ENCODE measurements at places on chromosomes 7 and 10. TPM values are rescaled to one million over a fixed set of nuclear protein-coding genes. Genes with fewer than 3 reads are reported as not detected.
A peak's percentile ranks its signal among the peaks of the same experiment; 100 is the strongest.

- H3K27ac ChIP-seq: peak overlapping the region; percentile 89
- no peak for DNase-seq
- H3K36me3 ChIP-seq: peaks cover 28% of the 10 kb centered on the region
- no peaks in the 10 kb centered on the region for H3K27me3 ChIP-seq
- peak overlapping the region; percentile 61 for H3K4me3 ChIP-seq
Observed at GRCh38 chr7:30914596-30914995, 2.9 kb downstream of the AQP1 start.

- no peak for DNase-seq
- H3K27me3 ChIP-seq: no peaks in the 10 kb centered on the region
- no peaks in the 10 kb centered on the region for H3K36me3 ChIP-seq
Observed at GRCh38 chr10:130921461-130921860, 390.1 kb downstream of the TCERG1L start.

- peaks cover 7% of the 10 kb centered on the region for H3K4me1 ChIP-seq
- no peak for DNase-seq
- no peak overlapping the region for H3K4me3 ChIP-seq
- H3K36me3 ChIP-seq: peaks cover 37% of the 10 kb centered on the region
Observed at GRCh38 chr10:69500864-69501468, 49.7 kb downstream of the TSPAN15 start.

GRCh38 chr10:127227663-127228062 is 31.3 kb upstream of the INSYN2A start:
- H3K4me3 ChIP-seq: no peak overlapping the region
- no peaks in the 10 kb centered on the region for H3K4me1 ChIP-seq
- no peaks in the 10 kb centered on the region for H3K27me3 ChIP-seq
- no peaks in the 10 kb centered on the region for H3K36me3 ChIP-seq
- DNase-seq: no peak
- H3K27ac ChIP-seq: no peak overlapping the region

- no peaks in the 10 kb centered on the region for H3K36me3 ChIP-seq
- no peak overlapping the region for H3K27ac ChIP-seq
- no peak for DNase-seq
- no peak overlapping the region for H3K4me3 ChIP-seq
- H3K4me1 ChIP-seq: peaks cover 5% of the 10 kb centered on the region
- no peaks in the 10 kb centered on the region for H3K27me3 ChIP-seq
Observed at GRCh38 chr10:124494046-124494807, 32.6 kb downstream of the LHPP start.

DNA sequence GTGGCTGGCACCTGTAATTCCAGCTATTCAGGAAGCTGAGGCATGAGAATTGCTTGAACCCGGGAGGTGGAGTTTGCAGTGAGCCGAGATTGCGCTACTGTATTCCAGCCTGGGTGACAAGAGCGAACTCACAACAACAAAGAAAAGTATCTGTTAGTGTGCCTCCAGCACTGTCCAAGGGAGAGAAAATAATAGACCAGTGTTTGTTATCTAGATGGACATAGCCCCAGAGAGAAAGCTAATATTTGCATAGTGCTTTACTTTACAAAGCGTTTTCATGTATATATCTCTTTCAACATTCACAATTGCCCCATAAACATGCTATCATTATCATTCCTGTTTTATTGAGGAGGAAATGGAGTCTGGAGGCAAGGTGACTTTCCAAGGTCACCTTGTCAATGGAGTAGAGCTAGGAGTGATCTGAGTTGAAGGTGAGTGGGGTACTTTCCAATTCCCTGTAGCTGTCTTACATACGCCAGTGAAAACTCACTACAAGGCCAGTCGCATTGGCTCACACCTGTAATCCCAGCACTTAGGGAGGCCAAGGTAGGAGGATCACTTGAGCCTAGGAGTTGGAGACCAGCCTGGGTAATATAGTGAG is 49.7 kb upstream of the KIF5B start:
- DNase-seq: no peak
- no peak overlapping the region for H3K4me3 ChIP-seq
- no peak overlapping the region for H3K27ac ChIP-seq
- no peaks in the 10 kb centered on the region for H3K4me1 ChIP-seq

ACTL6B gene
- total RNA-seq: not detected
